ENCODE measurements at places on chromosomes 11 and 22. TPM values are rescaled to one million over a fixed set of nuclear protein-coding genes. Genes with fewer than 3 reads are reported as not detected.

GRCh38 chr11:118939953-118940598 is 14.3 kb upstream of the BCL9L start:
- H3K27me3 ChIP-seq: no peaks in the 10 kb centered on the region
- peak overlapping the region; percentile 44 for H3K4me3 ChIP-seq
- peak overlapping the region; percentile 80 for H3K27ac ChIP-seq
- no peaks in the 10 kb centered on the region for H3K36me3 ChIP-seq

- no peaks in the 10 kb centered on the region for H3K27me3 ChIP-seq
- peaks cover 26% of the 10 kb centered on the region for H3K4me1 ChIP-seq
- peak overlapping the region; percentile 72 for H3K4me3 ChIP-seq
- H3K27ac ChIP-seq: peak overlapping the region; percentile 39
- DNase-seq: peak; percentile 77
These were observed 48.2 kb downstream of the MORC2 start for GRCh38 chr22:30920407-30920806.

GRCh38 chr11:122105044-122105758 is 10.8 kb downstream of the BLID start:
- peaks cover 8% of the 10 kb centered on the region for H3K4me1 ChIP-seq
- H3K4me3 ChIP-seq: no peak overlapping the region
- DNase-seq: no peak
- H3K27me3 ChIP-seq: peaks cover 27% of the 10 kb centered on the region

DNA sequence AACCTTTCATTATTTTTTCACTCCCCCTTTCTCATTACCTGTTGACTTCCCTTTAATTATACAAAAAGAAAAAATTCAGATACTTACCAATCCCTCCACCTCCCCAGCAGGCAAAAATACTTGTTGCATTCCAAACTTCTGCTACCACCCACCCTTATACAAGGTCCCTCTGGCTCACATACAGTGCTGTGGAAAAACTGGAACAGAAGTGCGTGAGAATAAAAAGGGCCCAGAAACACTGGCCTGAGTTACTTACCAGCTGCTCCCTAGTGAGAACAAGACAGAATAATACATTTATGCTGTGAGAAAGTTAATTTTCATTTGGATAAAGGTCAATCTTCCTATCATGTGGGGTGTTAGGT is 46.9 kb upstream of the RAPSN start:
- H3K27ac ChIP-seq: no peak overlapping the region
- H3K4me3 ChIP-seq: no peak overlapping the region
- H3K4me1 ChIP-seq: peaks cover 27% of the 10 kb centered on the region
- peaks cover 25% of the 10 kb centered on the region for H3K36me3 ChIP-seq
- H3K27me3 ChIP-seq: no peaks in the 10 kb centered on the region

DNA sequence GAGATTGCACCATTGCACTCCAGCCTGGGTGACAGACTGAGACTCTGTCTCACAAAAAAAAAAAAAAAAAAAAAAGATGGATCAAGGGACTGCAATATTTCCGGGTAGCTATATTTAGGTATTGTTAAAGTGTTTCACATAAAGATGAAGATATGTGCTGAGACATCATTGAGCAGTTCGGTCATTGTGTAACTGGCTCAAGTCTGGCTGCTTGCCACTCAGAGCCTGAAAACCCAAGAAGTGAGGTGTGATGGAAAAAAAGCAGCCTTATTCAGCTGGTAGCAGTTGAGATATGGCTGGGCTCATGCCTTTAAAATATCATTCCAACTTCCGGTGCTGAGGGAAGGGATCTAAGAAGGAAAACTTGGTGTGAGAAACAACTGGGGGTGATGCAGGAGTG is 46.9 kb downstream of the LUZP2 start:
- H3K27me3 ChIP-seq: no peaks in the 10 kb centered on the region
- no peak overlapping the region for H3K27ac ChIP-seq
- no peak overlapping the region for H3K4me3 ChIP-seq
- no peaks in the 10 kb centered on the region for H3K36me3 ChIP-seq
- no peaks in the 10 kb centered on the region for H3K4me1 ChIP-seq

- no peak overlapping the region for H3K27ac ChIP-seq
- no peak overlapping the region for H3K4me3 ChIP-seq
- H3K27me3 ChIP-seq: no peaks in the 10 kb centered on the region
- DNase-seq: no peak
- no peaks in the 10 kb centered on the region for H3K4me1 ChIP-seq
These were observed 8.6 kb downstream of the GRIA4 start for GRCh38 chr11:105618343-105618955.

DNA sequence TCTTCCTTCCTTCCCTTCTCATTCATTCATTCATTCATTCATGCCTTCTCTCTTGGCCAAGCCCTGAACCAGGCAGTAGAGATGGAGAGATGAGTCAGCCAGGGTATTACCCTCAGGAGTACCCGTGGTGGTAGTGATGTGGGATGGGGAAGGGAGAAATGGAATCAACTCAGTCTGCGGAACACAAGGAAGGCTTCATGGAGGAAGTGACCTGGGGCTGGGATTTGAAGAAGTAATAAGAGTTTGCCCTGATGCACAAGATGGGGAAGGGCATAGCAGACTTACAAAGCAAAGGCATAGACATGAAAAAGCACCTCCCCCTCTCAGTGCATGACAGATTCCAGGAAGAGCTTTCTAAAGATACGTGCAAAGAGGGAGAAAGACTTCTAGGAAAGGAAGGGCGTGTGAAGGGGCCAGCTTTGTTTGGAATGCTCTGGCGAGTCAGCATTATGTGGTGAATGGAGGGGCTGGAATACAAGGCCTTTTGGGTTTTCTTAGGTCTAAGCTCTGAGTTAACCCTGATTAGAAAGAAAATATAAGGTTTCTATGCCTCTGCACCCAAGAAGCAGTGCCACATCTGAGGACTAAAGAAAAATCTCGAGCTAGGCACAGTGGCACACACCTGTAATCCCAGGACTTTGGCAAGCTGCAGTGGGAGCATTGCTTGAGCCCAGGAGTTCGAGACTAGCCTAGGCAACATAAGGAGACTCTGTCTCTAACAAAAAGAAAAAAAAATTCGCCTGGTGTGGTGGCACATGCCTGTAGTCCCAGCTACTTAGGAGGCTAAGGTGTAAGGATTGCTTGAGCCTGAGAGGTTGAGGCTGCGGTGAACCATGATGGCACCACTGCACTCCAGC is 36.4 kb upstream of the ACER3 start:
- H3K4me1 ChIP-seq: peaks cover 12% of the 10 kb centered on the region
- no peak for DNase-seq
- H3K36me3 ChIP-seq: no peaks in the 10 kb centered on the region
- no peak overlapping the region for H3K27ac ChIP-seq
- peaks cover 11% of the 10 kb centered on the region for H3K27me3 ChIP-seq

The MS4A15 gene
- not detected for total RNA-seq

DNA sequence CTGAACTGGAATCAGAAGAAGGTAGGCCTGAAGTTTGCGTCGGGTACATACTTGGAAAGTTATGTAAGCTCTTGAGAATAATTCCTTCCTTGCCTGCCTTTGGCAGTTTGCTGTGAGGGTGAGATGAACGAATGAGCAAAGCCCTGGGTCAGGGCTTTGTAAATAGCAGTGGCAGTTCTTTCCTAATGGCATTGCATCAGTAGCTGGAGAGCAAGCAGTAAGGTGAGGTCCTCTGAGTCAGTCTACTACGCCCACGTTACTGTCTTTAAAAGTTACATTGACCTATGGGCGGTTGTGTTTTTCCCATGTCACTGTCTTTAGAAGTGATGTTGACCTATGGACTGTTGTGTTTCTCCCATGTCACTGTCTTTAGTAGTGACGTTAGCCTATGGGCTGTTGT is 179.1 kb upstream of the E2F8 start:
- H3K27ac ChIP-seq: no peak overlapping the region
- DNase-seq: no peak
- H3K4me1 ChIP-seq: no peaks in the 10 kb centered on the region
- H3K4me3 ChIP-seq: no peak overlapping the region

DNA sequence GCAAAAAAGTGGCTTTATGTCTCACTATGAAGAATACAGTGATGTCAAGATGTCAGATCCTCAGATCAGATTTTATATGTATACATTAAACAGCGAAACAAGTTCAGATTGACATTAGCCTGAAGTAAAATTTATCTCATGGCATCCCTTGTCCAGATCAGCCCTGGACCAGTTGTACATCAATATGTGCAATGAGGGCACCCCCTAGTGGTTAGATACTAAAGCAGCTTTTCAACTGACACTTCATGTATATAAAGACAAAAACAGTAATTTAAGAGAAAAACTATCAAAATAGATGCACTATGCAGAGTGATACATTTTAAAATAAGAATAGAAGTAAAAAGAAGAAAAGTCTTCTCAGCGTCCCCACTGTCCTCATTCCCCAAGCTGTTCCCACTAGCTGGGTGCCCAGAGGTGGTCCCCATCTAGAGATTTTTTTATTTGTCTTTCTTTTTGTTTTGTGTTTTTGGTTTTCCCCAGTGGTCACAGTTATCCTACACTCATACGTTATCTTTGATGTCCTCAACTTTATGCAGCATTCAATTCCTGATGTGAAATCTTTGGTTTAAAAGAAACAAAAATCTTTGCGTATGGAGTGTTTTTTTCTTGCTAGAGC is 2193.4 kb upstream of the RAG2 start:
- no peaks in the 10 kb centered on the region for H3K36me3 ChIP-seq
- no peak overlapping the region for H3K4me3 ChIP-seq
- no peaks in the 10 kb centered on the region for H3K4me1 ChIP-seq
- DNase-seq: no peak
- H3K27me3 ChIP-seq: no peaks in the 10 kb centered on the region

DNA sequence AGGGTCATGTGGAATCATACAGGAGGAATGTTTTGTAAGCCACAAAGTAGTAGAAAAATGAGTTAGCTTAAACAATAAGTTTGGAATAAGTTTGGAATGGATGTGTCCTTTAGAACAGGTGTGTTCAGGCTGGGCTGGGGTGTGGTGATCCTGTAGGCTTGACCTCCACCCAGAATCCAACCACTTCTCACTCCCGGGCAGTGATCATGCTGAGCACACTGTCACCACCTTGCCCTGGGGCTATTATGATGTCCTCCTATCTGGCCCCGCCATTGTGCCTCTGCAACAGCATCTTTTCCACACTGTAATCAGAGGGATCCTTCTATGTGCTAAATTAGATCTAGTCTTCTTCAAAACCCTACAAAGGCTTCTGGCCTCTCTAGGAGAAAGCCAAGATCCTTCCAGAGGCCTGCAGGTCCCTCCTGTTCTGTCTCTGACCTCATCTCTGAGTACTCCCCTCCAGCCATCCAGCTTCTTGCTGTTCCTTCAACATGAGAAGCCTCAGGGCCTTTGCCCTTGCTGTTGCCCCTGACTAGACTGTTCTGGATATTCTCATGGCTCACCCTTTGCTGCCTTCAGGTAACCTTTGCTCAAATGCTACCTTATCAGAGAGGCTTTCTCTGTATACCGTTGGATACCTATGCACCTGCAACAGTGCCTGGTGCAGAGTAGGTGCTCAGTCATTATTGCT is 18.8 kb upstream of the ACCSL start:
- no peak overlapping the region for H3K27ac ChIP-seq
- no peak for DNase-seq
- H3K4me1 ChIP-seq: no peaks in the 10 kb centered on the region
- no peaks in the 10 kb centered on the region for H3K36me3 ChIP-seq
- peaks cover 51% of the 10 kb centered on the region for H3K27me3 ChIP-seq

- no peak overlapping the region for H3K4me3 ChIP-seq
- H3K27ac ChIP-seq: no peak overlapping the region
- H3K36me3 ChIP-seq: no peaks in the 10 kb centered on the region
- no peak for DNase-seq
- peaks cover 12% of the 10 kb centered on the region for H3K27me3 ChIP-seq
- H3K4me1 ChIP-seq: no peaks in the 10 kb centered on the region
These were observed 121.7 kb downstream of the OSBP2 start for GRCh38 chr22:30816413-30816812.

DNA sequence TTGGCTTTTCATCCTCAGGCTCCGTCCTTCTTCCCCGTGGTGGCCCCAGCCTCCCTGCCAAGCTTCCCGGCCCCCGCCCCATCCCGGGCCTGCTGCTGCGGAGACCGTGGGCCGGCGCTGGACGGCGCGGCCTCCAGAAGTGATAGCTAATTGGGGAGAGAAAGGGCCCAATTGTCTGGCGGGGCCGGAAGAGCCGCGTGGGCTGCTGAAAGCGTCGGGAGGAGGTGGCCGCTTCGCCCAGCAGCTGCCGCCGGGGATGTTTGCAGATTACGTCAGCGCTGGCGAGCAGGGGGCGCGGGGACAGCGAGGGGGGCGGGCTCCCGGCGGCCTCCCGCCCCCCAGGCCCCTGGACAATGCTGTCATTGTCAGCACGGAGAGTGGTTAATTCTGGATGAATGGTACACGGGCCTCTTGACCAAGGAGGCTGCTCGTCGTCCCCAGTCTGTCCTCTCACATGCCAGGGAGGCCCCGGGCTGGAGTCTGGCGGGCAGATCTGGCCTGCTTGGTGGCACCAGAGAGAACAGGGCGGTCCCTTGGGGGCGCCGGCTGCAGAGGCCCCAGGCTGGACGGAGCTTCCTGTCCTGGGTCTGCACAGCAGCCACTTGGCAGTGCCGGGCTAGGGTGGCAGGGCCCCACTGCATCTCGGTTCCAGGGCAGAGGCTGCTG is 1.6 kb downstream of the SMIM38 start:
- no peaks in the 10 kb centered on the region for H3K36me3 ChIP-seq
- no peak overlapping the region for H3K27ac ChIP-seq
- H3K4me3 ChIP-seq: no peak overlapping the region
- peak; percentile 34 for DNase-seq
- H3K4me1 ChIP-seq: peaks cover 14% of the 10 kb centered on the region

DNA sequence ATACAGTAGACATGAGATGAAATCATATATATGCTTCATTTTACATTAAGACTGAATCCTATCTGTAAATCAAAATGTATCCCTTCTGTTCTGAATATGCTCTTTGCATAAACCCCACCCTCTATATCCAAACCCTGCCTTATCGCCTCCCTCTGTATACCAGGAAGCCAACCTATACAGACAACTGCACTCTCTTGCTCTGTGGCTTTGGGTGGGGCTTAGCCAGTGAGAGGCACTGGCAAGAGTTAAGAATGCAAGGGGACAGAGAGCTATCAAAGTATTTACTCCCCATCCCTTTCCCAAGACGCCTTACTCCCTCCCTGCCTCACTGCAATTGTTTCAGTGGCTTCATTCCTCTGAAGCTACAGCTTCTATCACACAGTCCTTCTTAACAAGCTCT is 309.8 kb downstream of the TTC28 start:
- peaks cover 30% of the 10 kb centered on the region for H3K4me1 ChIP-seq
- H3K4me3 ChIP-seq: no peak overlapping the region
- H3K27ac ChIP-seq: no peak overlapping the region
- H3K27me3 ChIP-seq: no peaks in the 10 kb centered on the region
- peak; percentile 2 for DNase-seq
- H3K36me3 ChIP-seq: peaks cover 2% of the 10 kb centered on the region

DNA sequence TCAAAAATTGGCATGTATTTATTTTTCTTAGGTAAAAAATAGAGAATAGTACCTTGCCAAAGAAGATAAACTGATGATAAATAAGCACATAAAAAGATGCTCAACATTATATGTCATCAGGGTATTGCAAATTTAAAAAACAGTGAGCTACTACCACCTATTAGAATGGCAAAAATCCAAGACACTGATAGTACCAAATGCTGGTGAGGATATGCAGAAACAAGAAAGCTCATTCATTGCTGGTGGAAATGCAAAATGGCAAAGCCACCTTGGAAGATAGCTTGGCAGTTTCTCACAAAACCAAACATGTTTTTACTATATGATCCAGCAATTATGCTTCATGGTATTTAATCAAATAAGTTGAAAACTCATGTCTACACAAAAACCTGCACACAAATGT is 46.4 kb upstream of the EED start:
- no peak overlapping the region for H3K27ac ChIP-seq
- H3K4me1 ChIP-seq: peaks cover 8% of the 10 kb centered on the region

Measured in activated naive CD8-positive, alpha-beta T cell treated with anti-CD3 and anti-CD28 coated beads for 36 hours (primary cell).